Cardiac septum (tissue), 1 donor: ENCODE measurements at places on chromosomes 5 and 9.
A peak's percentile ranks its signal among the peaks of the same experiment; 100 is the strongest.

- no peak for DNase-seq
Measured at GRCh38 chr5:153544706-153545105, 54.2 kb downstream of the GRIA1 start.

GRCh38 chr9:126664900-126665643, 51.3 kb downstream of the LMX1B start:
- no peak for DNase-seq

GRCh38 chr5:126415789-126416188, 7.4 kb upstream of the GRAMD2B start:
- no peak for DNase-seq

- no peak for DNase-seq
Measured at GRCh38 chr5:20570486-20570885, 582.5 kb upstream of the CDH18 start.

- no peak for DNase-seq
Measured at GRCh38 chr5:151106043-151106442, 25.2 kb upstream of the TNIP1 start.

- DNase-seq = no peak
Measured at GRCh38 chr5:96279801-96280542, 153.1 kb downstream of the PCSK1 start.

- no peak for DNase-seq
Measured at GRCh38 chr9:2730971-2731370, 13.7 kb downstream of the KCNV2 start.

DNA sequence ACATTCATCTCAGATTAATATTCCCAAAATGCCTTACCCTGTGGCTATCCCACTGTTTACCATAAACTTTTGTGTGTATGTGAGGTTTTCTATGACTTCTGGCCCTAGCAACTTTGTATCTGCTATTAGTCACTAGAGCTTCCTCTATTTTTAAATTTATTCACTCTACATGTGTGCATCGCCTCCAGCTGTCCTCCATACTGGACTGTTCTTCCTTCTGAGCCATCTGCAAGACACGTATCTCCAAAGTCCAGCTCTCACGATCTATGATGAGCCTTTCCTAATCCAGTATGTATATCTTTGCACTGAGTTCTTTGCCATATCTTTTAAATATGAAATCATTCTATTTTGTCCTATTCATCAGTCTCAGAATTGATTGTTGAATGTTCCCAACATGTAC, 1.7 kb upstream of the GNG10 start:
- no peak for DNase-seq

DNA sequence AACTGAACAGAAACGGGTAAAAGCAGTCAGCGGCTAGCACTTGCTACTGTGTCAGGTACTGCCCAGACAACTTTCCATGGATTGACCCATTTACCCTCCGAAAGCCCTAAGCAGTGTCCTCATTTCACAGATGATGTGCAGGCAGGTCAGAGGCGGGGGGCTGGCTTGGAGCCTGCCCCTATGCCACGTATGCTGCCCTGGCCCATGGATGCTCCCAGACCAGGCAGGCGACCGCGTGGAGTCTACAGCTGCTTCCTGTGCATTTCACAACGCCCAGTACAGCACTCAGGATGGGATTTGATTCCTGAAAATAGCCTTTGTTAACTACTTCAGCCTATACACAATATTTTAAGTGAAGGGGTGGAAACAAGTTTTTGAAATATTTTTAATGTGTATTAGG, 202.9 kb downstream of the NXNL2 start:
- DNase-seq = no peak

DNA sequence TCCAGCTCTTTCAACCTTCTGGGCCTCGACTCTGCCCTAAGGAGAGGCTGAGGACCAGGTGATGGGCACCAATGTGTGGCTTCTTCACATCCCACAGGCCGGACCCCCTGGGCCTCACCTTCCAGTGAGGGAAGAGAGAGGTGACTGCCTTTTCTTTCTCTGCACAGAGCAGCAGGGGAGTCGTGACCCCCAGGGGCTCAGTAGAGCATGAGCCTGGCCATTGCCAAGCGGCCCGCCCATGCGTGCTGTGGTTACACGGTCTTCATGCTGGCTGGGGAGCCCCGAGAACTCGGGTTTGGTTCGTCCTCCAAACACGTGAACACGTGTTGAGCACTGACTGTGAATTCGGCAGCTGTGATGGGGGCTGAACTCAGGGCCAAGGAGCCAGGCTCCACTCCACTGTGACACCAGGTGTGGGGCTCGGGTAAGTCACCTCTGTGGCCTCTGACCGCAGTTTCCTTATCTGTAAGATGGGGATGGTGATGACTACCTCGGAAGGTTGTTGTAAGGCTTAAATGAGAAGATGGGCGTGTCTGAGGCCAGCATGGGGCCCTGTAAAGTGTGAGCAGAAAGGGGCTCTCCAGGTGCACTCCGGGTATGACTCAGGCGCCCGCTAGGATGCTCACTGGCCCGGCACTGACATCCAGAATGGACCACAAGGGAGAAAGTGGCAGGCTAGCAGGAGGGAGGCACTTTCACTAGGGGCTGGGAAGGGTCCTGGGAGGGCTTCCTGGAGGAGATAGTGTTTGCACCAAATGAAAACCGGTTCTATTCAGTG, 13.4 kb upstream of the GRHPR start:
- no peak for DNase-seq

GRCh38 chr9:37324261-37324683, 98.2 kb upstream of the GRHPR start:
- no peak for DNase-seq

GRCh38 chr9:128374221-128374675, 3.1 kb downstream of the URM1 start:
- no peak for DNase-seq

DNA sequence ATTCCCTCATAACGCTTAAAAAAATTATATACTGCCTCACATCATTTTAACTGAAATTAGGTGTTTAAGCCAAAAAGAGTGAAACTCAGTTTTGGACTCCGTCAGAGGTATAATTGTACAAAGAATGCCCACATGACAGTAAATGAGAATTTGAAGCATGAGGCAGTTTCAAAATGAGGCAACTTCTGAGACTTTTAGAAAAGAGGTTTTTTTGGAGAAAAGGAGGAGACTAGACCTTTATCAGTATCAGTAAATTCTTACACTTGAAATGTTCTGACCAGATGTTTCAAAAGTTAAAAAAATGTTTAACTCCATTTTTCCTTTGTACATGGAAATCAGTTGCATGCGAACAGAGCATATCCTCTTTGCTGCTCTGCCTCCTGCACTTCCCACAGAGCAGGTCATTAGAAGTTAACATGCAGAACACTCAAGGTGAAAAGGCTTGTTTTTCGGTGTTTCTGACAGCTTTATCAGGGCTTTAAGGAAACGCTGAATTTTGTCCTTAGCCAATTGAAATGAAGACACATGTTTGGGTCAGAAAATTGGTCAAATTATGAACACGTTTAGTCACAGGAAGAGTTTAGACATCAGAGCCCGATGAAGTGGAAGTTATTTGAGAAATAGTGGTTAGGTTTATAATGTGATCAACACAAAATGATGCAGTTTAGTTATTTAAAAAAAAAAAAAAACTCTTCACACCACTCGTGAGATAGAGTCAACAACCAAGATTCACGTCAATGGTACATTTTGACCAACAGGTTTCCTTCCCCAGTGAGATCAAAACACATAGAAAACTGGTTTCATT, 59.5 kb downstream of the PIK3R1 start:
- DNase-seq = no peak

GRCh38 chr5:10527281-10527950, 36.5 kb upstream of the ANKRD33B start:
- DNase-seq = no peak

- no peak for DNase-seq
Measured at GRCh38 chr5:107826311-107827000, 155.7 kb upstream of the EFNA5 start.

DNA sequence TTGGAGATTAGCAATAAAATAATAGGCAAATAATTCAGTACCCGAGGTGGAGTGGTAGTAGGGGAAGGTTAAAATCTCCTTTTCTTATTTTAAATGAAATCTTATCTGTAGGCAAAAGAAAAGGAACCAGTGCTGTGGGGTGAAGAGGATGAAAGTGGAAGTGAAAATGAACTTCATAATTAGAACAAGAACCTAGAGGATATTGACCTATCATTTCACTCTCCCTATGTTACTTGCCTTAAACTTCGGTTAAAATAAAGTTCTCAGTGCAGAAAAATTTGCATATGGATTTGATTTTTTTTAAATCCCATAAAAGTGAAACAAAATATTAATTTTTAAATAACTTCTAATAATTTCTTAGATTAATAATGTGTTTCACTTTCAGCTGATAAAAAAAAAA, 1094.9 kb upstream of the C9orf72 start:
- DNase-seq = no peak

GRCh38 chr9:78707481-78707991, 410.6 kb downstream of the PSAT1 start:
- DNase-seq = no peak

DNA sequence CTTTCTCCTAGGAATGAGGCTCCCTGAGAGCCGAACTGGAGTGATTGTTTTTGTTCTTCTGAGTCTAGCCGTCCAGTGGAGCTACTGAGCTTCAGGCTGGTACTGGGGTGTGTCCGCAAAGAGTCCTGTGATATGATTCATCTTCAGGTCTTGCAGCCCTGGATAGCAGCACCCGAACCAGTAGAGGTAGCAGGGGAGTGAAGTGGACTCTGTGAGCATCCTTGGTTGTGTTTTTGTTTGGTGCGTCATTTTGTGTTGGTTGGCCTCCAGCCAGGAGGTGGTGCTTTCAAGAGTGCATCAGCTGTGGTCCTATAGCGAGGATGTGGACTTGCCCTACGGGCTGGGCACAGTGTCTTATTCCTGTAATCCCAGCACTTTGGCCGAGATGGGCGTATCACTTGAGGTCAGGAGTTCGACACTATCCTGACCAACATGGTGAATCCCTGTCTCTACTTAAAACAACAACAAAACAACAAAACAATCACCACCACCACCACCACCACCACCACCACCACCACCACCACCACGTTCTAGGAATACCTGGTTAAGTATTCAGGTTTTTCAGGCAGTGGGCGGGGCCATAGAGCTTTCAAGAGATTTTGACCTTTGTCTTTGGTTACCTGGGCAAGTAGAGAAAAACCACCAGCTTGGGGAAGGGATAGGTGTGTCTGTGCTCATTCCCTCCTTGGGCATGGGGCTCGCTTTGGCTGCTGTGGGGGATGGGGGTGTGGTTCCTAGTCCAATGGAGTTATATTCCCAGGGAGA, 154.0 kb downstream of the WDR70 start:
- DNase-seq = no peak

- peak; percentile 69 for DNase-seq
Measured at GRCh38 chr5:150670275-150670947, 9.4 kb downstream of the MYOZ3 start.

GRCh38 chr9:79684711-79685575, 113.2 kb downstream of the TLE4 start:
- DNase-seq = no peak
